Heart left ventricle (tissue), 16 donors: ENCODE measurements at places on chromosomes 12 and 14. TPM values are rescaled to one million over a fixed set of nuclear protein-coding genes. Genes with fewer than 3 reads are reported as not detected.

DNA sequence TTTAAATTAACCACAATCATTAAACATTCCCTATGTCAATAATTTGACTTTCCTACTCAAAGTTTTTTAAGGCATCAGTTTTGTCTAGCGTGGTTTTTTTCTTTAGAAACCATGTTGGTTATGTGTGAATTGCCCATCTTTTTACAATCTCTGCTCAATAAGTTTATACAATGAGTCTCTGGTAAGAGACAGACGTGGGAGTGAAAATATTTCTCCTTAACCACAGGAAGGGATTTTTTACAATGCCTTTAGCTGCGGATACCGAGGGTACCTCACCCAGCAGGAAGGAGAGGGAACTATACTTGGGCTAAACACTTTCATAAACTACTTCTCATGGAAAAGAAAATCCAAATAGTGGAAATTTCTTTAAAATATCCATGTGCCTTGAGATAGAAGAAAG, 191.4 kb upstream of the BCL2L14 start:
- no peak for DNase-seq

DNA sequence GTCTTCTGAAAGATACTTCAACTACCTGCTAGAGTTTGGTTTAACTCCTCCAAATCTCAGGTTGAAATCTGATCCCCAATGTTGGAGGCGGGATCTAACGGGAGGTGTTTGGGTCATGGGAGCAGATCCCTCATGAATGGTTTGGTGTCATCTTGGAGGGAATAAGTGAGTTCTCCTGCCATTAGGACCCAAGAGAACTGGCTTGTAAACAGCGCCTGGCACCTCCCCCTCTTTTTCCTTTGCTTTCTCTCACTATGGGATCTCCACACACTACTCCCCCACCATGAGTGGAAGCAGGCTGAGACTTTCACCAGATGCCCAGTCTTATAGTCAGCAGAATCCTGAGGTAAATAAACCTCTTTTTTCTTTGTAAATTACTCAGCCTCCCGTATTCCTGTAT, 2.5 kb downstream of the CNIH1 start:
- DNase-seq: no peak

DNA sequence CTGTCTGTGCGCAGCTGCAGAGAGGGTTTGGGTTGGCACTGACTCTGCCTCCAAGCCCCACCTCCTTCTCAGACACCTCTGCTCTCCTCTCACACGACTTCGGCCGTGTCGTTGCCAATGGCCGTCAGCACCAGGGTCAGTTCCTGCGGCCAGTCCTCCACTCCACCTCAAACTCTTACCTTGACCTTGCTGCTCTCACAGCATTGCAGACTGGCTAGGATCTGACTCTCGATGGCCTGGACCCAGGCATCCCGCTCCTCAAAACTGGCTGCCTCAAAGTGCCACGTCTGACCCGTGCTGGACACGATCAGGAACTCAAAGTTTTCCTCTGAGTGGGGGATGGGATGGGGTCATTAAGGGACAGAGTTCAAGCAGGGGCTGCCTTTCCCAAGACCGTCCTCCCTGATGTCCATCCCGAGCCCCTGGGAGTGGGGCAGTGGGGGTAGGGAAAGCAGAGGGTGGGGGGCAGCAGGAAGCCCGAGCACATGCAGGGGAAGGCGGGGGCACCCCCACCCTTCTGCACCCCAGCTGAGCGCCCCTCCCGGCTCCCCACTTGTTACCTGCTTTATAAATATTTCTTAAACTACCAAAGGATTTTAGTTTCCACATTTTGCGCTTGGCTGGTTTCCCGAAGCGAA, 10.7 kb downstream of the AGAP2 start:
- DNase-seq: peak; percentile 14

DNA sequence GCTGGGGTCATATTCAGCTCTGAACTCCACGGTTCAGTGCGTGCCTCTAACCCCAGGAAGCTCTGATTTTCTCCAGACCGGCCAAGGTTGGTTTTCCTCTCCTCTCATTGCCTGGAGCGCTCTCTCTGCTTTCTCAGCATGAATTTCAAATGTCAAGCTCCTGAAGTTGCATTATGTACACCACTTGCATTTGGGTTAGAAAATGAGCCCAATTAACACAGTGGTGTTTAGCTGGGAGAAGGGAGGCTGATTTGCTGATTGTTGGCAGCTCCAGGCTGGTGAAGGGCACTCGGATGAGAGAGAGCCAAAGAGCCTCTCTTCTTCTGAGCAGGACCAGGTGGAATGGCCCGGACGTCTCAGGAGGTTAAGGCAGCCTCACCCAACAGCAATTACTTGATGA, 570.9 kb downstream of the VRK1 start:
- DNase-seq: no peak

- DNase-seq: no peak
These were observed 150.9 kb downstream of the EMP1 start for GRCh38 chr12:13347241-13348043.

DNA sequence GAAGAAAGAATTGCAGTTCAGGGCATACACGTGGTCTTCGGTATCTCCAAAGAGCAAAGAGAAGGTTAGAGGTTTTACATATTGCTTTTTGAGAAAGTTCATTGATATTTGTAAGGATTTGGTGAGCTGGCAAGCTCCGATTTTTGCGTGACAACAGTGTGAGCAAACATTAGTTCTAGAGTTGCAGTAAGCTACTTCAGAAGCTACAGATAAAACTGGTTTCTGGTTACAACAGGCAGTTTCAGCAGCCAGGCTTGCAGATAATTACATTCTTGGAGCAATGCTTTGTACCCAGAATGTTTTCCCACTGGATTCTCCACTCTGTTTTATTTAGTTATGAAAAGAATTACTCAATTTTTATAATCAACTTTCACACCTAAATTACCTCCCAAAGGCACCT, 28.2 kb downstream of the KLRK1 start:
- no peak for DNase-seq

DNA sequence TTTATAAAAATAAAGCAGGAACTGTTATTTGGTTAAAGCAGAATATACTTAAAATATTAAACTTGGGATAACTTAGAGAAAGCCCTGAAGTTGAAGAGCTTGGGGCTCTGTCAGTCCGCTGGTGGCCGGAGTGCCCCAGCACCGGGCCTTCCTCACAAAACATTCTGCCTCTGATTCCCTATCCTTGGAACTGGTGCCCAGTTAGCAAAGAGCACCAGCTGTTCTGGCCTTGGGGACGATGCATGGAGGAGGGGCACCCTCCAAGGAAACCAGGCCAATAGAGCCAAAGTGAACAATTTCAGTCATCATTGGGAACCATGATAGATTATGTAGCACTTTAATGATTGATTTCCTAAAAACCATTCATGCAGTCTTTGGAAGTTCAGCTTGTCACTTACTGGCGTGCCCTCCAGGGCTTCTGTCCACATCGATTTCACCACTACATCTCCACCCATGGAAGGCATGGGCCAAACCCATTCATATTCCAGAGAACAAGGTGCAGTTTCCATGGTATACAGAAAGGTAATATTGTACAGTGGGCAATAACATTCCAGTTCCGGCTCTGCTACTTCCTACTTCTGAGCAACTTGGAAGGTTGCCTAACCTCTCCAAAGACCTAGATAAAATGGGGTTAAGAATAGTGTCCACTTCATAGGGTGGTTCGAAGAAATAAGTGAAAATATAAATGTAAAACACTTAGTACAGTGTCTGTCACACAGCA, 145.9 kb downstream of the ETV6 start:
- DNase-seq: no peak

DNA sequence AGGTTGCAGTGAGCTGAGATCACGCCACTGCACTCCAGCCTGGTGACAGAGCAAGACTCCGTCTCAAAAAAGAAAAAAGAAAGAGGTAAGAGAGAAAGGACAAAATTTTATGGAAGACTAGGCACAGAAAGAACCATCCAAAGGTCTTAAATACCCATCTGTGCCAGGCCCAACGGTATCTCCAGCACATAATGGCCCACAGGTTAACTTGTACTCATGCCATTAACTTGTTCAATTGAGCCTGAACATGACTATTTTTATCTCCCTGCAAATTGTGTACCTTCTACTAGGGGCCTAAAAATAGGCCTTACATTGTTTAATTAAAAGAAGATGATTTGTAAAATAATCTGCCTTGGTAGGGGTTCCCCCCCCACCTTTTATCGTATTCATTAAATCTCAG, 80.2 kb downstream of the RIC8B start:
- DNase-seq: no peak

- no peak for DNase-seq
These were observed 4.4 kb downstream of the CARMIL3 start for GRCh38 chr14:24055971-24056799.

DNA sequence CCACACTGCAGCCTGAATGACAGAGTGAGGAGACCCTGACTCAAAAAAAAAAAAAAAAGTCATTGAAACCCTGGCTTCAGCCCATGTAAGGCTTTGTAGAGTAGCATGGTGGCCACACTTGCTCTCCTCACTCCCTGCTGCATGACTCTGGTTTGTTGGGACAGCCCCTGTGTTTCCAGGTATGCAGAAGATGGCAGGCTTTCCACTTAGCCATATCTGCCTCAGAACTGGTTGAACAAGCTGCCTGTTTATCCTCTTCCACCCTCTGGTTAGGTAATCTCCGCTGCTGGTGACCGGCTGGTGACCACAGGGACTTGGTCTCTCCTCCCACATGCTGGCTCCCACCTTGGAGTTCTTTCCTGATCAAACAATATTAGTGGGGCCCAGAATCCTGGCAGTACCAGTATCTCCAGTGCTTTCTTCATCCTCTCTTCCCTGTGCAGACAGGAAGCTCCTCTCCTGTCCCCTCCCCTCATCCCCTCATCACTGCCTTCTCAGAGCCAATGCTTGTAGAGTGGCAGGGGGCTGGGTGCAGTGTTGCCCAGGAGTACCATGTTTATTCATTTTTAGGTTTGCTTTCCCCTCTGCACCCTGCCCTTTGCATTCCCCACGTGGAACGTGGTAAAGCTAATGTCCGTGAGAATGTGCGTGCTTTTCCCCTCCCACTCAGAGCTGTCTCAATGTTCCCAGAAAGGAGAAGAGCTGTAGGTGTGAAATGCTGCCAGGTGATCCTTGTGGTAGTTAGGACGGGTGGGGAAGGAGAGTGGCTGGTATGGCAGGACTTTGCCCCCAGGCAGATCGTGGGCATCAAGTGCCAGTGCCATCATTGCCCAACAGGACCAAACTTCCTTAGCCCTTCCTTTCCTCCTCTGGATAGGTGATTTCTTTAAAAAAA, 11.3 kb downstream of the ABHD12B start:
- DNase-seq: no peak

- DNase-seq: no peak
These were observed 422.3 kb upstream of the DCN start for GRCh38 chr12:91604897-91605296.

- DNase-seq: no peak
These were observed 48.7 kb downstream of the NEUROD4 start for GRCh38 chr12:55068416-55069010.

DNA sequence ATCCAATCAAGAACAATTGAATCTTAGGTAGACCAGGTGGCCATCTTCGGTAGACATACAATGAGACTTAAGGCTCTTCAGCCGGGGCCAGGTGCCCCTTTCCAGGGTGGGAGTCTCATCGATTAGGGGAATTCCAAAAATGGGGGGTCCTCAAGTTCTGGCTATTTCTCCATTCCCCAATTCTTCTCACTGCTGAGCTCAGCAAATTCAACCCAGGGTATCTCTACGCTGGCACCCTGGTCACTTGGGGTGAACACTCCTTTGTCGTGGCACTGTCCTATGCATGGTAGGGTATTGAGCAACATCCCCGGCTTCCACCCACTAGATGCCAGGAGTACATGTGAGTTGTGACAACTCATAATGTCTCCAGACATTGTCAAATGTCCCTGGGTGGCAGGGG, 34.9 kb upstream of the FBXO21 start:
- no peak for DNase-seq

- no peak for DNase-seq
These were observed 114.0 kb upstream of the KRAS start for GRCh38 chr12:25364529-25365339.

GRCh38 chr14:45893127-45893526, 640.1 kb upstream of the MIS18BP1 start:
- no peak for DNase-seq

- no peak for DNase-seq
These were observed 37.9 kb downstream of the AKAP6 start for GRCh38 chr14:32366986-32367385.

GRCh38 chr14:99950181-99950580, 115.0 kb upstream of the EVL start:
- DNase-seq: no peak

GRCh38 chr12:132432721-132433577, 57.0 kb upstream of the FBRSL1 start:
- DNase-seq: no peak

DNA sequence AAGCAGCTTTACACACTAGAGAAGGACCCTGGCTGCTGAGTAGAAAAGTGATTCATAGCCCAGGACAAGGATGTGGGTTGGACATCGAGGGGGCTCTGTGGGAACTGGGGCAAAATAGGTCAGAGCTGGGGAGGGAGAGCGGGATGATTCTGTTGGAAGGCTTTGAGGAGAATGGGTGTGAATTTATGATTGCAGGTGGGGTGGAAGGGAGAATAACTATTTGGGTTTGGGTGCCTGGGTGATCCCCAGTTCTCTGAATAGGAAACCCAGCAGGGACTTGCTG, 13.1 kb downstream of the SERPINA3 start:
- no peak for DNase-seq

DNA sequence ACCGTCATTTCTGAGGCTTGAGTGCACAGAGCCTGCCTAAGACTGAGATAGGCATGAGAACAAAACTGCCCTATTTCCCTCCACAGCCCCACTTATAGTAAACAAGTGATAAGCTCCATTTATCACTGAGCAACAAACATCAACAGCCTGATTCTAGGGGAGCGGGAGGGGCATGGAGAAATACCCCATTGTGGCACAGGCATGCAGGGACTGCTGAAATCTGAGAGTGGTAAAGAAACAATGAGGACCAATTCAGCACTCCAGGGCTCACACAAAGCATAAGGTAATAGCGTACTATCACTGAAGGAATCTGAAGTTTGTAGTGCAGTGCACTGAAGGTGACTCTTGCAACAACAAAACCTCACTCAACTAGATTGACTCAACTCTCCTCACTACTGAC, 186.7 kb downstream of the ANO2 start:
- DNase-seq: no peak

- no peak for DNase-seq
These were observed 39.1 kb upstream of the NAP1L1 start for GRCh38 chr12:76123259-76124212.

- DNase-seq: no peak
These were observed 38.1 kb downstream of the BBS10 start for GRCh38 chr12:76310110-76310509.

GRCh38 chr12:104490186-104490585, 33.4 kb downstream of the CHST11 start:
- no peak for DNase-seq

- no peak for DNase-seq
These were observed 2.6 kb downstream of the TSPAN8 start for GRCh38 chr12:71155225-71155624.

The PMEL gene
- polyA plus RNA-seq: 0.49 TPM

The NDUFB1 gene
- 4,751 TPM for polyA plus RNA-seq

The LIN7A gene
- polyA plus RNA-seq: 21.6 TPM

The FOXG1 gene
- polyA plus RNA-seq: not detected

The ANO2 gene
- 6.8 TPM for polyA plus RNA-seq

The MYH7 gene
- polyA plus RNA-seq: 727 TPM

The NTN4 gene
- polyA plus RNA-seq: 23.9 TPM

The TBC1D30 gene
- 0.15 TPM for polyA plus RNA-seq

The GDF3 gene
- polyA plus RNA-seq: not detected

The BEST3 gene
- polyA plus RNA-seq: 0.89 TPM
